Astrocyte of the cerebellum (primary cell): ENCODE measurements at places on chromosomes 2 and 18.

- DNase-seq = no peak
These were observed 8.9 kb upstream of the STK25 start for GRCh38 chr2:241517297-241517696.

GRCh38 chr18:62131301-62131909, 55.5 kb downstream of the PIGN start:
- DNase-seq = peak; percentile 48

- DNase-seq = no peak
These were observed 42.5 kb upstream of the SCN1A start for GRCh38 chr2:166170356-166170755.

GRCh38 chr2:141923657-141924056, 207.2 kb downstream of the LRP1B start:
- no peak for DNase-seq

- DNase-seq = no peak
These were observed 98.7 kb downstream of the TFCP2L1 start for GRCh38 chr2:121186261-121186660.

- DNase-seq = peak; percentile 29
These were observed 4.2 kb downstream of the UXS1 start for GRCh38 chr2:106189764-106190468.

GRCh38 chr2:222568865-222569264, 87.0 kb downstream of the FARSB start:
- peak; percentile 81 for DNase-seq

DNA sequence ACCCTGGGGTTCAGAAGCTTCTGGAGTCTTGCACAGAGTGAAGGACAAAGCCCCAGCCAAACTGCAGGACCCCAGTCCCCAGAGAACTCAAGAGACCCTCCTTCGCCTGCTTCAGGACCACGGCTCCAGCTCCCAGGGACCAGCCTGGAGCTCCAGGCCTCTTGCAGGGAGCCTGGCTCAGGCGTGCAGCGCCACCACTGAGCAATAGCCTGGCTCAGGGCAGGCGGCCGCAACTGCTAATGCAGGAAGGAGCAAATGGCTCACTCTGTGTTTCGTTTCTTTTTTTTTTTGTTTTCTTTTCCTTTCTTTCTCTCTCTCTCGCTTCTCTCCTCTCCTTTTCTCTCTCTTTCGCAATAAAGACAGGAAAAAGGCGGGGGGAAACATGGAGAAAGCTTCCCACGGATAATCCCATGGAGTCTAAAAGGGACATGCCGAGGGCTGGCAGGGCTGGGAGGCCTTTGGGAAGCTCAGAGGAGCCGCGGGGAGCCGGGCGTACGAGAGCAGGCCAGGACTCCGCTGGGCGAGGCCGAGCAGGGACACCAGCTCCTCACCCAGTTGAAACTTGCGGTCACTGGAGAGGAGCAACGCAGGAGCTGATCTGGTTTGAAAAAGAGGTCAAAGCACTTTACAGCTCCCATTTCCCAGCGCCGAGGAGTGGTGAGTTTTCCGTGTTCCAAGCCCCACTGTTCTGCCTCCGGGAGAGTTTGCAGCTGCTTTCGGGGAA, 244.8 kb downstream of the TWIST2 start:
- no peak for DNase-seq

GRCh38 chr2:137300987-137301386, 535.6 kb downstream of the THSD7B start:
- no peak for DNase-seq

GRCh38 chr2:10972683-10973433, 61.1 kb downstream of the KCNF1 start:
- no peak for DNase-seq

DNA sequence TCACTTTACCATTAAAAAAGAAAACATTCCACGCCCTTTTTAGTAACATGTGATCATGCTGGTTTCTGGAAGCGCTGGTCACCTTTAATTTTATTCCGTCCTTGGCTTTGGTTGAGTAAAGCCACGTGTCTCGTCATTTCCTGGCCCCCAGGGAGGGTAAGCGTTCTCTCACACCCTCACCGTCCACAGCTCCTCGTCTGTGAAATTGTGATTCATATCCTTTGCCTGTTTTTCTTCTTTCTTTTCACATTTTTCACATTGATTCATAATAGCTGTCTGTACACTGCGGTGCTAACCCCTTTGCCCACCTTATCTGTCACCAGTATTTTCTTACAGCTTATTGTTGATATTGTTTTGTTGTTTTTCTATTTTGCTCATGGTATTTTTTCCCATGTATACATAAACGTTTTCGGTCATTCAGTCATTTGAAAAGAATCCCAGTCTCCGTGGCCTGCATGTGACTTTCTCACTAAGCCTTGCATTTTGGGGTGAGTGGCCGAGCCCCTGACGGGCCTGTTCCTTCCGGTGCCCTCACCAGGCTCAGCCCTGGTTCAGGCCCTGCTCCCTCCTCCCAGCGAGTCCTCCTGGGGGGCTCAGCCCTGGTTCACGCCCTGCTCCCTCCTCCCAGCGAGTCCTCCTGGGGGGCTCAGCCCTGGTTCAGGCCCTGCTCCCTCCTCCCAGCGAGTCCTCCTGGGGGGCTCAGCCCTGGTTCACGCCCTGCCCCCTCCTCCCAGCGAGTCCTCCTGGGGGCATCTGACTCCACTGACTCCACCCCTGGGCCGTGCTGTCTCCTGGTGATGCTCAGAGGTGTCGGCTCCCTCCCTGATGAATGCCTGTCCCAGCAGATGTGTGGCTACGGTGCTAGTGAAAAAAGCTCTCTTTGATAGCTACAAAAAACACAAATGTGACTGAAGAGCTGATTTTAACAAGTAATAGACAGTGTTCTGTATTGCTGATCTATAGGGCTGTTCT, 249.7 kb upstream of the PXDN start:
- peak; percentile 80 for DNase-seq

DNA sequence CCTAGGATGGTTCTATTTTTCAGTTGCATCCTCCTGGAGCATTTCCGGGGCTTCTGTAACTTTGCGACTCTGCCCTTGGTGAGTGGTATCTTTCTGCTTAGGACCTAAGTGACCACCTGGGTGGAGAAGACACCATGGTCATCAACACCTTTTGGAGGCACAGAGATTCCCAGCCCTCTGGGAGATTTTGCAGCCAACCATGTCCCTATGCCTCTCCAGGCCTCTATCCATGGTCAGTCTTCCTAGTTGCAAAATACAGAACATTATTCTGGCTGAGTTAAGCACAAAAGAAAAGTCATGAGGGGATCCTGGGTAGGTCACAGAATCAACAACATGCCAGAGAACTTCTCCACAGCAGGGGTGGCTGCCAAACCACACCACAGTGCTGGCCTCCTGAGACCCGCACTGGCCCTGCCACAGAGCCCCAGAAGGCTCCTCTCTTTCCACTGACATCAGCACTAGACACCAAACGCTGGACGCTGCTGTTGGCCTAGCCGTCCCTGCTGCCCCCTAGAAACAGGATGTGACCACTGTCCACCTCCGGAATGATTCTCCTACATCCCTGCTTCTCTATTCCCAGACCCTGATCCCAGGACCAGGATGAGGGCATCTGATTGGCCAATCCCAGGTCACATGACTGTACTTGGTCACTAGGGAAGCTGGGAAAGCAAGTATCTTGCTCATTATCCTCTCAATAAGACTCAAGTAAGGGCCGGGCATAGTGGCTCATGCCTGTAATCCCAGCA, 47.7 kb downstream of the SMAD7 start:
- DNase-seq = peak; percentile 84

DNA sequence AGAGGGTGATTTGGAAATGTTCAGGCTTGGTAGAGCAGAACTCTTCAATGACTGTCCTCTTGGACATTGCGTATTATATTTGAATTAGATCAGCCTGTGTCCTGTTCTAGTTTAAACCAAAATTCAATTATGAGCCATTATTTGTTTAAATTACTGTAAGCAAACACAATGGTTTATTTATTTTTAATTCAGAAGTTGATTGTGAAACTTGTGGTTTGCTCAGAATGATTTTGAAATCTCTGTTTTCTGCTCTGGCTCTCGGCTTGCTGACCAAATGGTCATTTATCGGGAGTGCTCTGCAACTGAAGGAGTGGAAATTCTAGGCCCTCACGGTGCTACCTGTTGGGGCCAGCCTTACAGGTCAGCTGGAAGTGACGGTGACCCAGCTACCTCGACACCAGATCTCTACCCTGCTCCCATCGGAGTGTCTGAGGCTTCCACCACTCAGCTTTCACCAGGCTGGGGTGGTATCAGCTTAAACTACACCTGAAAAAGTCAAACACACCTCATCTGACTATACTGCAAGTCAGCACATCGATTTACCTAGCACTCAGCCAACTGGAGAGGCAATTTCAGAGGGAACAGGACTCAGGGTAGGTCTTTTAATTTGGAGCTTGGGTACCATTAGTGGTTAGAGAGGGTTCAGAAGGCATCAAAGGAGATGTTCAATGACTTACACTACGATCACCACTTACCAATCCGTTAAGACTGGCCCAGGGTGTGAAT, 36.8 kb upstream of the GPD2 start:
- DNase-seq = no peak

DNA sequence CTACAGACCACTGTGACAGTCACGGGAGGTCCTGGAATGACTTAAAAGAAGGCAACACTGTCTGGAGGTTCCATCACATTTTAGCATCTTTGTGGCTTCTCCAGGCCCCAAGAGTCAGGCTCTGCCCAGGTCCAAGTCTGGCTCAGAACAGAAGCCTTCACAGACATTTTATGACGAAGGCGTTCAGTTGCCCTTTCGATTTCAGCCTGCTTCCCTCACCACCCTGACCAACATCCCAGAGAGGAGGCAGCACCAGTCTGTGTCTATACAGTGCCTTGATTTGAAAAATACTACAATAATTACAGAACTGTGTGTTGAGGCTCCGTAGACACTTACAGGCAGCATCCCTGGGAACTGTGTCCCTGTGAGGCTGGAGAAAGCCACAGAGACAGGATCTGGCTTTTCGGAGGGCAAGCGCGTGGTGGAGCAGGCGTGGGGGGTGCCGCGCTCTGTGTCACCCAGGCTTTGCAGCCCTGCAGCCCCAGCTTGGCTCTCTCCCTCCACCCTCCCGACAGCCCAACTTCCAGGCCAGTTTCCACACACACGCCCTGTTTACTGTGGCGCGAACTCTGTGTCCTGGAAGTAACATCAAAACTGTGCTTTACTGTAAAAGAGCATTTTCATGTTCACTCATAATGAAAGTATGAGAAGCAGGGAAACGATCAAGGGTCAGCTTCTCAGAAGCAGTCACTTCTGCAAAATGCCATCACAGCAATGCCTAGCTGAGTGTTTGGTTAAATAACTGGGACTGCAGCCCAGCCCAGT, 153.5 kb upstream of the ALKAL2 start:
- DNase-seq = no peak

DNA sequence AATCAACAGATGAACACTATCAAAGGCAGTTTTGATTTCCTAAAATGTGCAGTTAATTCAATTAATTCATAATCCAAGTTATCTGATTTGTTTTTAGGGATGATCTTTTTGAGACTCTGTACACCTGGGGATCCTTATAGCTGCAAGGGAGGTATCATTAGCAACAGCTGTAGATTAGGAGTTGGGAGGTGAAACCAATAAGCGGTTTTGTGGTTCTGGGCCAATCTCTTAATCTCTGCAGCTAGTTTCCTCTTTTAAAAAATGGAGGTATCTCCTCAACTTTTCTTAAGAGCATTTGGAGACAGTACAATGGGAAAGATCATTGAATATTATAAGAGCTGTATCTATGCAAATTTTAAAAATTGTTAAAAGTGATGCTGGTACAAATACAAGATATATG, 126.0 kb downstream of the MC4R start:
- no peak for DNase-seq

DNA sequence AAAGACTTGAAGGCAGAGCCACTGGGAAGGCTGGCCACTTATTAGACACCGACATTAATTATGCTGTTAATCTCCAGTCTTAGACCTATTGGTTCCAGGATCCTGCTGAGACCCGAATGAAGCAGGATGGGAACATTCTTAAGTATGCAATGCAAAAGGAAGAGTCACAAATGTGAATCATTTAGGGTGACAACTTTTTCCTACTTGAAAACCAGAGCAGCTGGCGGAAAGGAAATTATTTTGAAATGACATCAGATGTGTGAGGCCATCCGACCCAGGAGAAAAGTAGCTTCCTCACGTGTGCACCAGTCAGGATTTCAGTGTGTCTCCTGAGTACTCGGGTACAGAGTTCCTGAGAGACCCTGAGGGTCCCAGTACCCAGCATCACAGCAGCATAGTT, 222.9 kb upstream of the NCKAP5 start:
- DNase-seq = no peak

DNA sequence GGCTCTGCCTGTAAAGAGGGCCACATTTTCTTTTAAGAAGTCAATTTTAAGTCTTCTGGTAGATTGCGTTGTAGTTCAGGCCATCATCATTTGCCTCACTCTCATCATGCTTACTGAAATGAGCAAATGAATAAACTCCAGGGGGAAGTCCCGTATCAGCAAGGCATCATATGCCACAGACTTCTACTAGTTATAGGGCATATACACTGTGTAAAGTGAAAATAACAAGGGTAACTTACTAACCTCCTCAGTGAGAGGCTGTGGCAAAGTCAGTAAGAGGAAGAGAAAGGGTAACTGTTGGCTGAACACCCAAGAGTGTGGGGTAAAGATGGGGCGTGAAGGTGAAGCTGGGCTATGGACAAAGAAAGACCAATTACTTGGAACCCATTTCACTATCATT, 456.2 kb downstream of the SPAG16 start:
- no peak for DNase-seq

- DNase-seq = no peak
These were observed 31.9 kb downstream of the ACKR3 start for GRCh38 chr2:236601316-236602202.

DNA sequence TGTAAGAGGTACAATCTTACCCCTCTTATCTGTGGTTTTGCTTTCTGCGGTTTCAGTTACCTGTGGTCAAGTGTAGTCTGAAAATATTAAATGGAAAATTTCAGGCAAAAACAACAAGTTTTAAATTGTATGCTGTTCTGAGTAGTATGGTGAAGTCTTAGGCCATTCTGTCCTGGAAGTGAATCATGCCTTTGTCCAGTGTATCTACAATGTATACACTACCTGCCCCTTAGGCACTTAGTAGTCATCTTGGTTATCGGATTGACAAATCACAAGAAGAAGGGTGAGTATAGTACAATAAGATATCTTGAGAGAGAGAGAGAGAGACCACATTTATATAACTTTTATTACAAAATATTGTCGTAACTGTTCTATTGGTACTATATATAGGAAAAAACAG, 43.5 kb downstream of the RAB3GAP1 start:
- no peak for DNase-seq

- no peak for DNase-seq
These were observed 244.2 kb upstream of the RGPD4 start for GRCh38 chr2:107582487-107582886.

GRCh38 chr2:42867093-42868065, 75.0 kb upstream of the HAAO start:
- DNase-seq = no peak
